Muscle of leg (tissue), 16 donors: ENCODE measurements at places on chromosomes 1 and 21. TPM values are rescaled to one million over a fixed set of nuclear protein-coding genes. Genes with fewer than 3 reads are reported as not detected.
A peak's percentile ranks its signal among the peaks of the same experiment; 100 is the strongest.

DNA sequence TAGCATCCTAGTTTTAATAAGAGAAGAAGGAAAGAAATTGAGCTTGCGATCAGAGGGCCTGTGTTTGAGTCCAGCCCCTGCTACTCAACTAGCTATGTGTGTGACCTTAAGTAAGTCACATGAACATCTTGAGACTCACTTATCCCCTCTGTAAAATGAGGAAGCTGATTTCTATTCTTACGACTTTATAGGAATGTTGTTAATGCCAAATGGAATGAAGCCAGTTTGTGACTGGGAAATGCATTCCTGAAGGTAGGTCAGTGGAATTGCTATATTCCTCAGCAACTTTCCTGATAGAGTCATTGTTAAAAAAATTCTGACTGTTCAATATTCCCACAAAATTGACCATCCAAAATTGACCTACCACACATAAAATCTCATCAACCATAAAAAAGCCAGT is 14.9 kb downstream of the FASLG start:
- H3K27ac ChIP-seq, result no peak overlapping the region
- no peak overlapping the region for H3K4me3 ChIP-seq
- H3K36me3 ChIP-seq, result no peaks in the 10 kb centered on the region
- no peak for DNase-seq
- no peaks in the 10 kb centered on the region for H3K27me3 ChIP-seq

- H3K4me3 ChIP-seq, result no peak overlapping the region
- H3K36me3 ChIP-seq, result no peaks in the 10 kb centered on the region
- peaks cover 10% of the 10 kb centered on the region for H3K4me1 ChIP-seq
- peaks cover 58% of the 10 kb centered on the region for H3K27me3 ChIP-seq
- H3K27ac ChIP-seq, result no peak overlapping the region
Observed at GRCh38 chr1:34930702-34931071, 1.2 kb upstream of the DLGAP3 start.

DNA sequence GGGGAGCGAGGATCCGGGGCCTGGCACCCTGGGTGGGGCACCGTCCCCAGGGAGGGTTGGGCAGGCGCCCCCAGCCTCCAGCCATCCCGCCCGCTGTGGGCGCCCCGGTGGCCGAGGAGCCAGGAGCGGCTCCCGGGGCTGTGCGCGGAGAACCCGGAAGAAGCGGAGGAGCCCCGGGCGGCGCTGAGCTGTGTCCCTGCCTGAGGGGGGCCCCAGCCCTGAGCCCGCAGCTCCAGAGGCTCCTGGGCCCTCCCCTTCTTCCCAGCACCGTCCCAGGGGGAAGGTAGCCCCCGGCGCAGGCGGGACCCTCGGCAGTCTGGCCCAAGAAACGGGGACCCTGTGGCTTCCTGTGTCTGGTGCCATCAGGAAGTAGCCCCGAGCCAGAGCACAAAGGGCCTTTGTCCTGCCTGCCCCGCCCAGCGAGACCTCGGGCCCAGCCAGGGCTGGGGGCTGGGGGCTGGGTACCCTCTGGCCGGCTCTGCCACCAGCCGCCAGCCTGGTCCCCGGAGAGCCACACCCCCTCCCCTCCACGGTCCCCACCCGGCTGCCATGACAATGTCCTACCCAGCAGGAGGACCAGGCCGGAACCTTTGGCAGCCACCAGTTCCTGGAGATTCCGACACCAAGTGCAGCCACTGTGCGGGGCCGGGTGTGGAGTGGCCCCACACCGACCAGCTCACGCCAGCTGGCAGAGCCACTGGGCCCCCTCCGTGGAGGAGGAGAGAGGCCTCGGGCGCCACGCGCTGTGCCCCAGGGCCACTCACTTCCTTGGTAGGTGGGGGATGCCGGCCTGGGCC is 15.6 kb upstream of the TTLL10 start:
- H3K4me3 ChIP-seq, result peak overlapping the region; percentile 52
- H3K27me3 ChIP-seq, result peaks cover 19% of the 10 kb centered on the region
- peak overlapping the region; percentile 80 for H3K27ac ChIP-seq
- peaks cover 22% of the 10 kb centered on the region for H3K4me1 ChIP-seq
- no peaks in the 10 kb centered on the region for H3K36me3 ChIP-seq

DNA sequence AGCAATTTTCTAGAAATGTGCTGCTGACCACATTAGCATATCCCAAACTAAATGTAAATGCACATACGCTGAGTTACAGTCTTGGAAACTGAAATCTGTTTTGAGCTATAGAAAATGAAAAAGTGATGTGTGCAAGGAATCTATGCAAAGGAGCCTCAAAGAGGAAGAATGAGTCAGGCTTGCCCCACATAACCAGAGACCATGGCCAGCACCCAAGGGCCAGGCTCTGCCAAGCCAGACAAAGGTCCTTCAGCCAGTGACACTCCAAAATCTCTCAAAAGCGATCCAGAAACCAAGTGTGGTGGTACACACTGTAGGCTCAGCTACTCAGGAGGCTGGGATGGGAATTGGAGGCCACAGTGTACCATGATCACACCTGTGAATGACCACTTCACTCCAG is 195.2 kb downstream of the TOMM20 start:
- H3K4me3 ChIP-seq, result no peak overlapping the region
- no peaks in the 10 kb centered on the region for H3K27me3 ChIP-seq
- DNase-seq, result no peak
- no peaks in the 10 kb centered on the region for H3K36me3 ChIP-seq
- H3K4me1 ChIP-seq, result peaks cover 7% of the 10 kb centered on the region

GRCh38 chr1:9284061-9284460 is 8.6 kb upstream of the SPSB1 start:
- H3K4me3 ChIP-seq, result no peak overlapping the region
- H3K27ac ChIP-seq, result no peak overlapping the region
- H3K27me3 ChIP-seq, result peaks cover 11% of the 10 kb centered on the region
- no peak for DNase-seq
- H3K4me1 ChIP-seq, result peaks cover 24% of the 10 kb centered on the region
- H3K36me3 ChIP-seq, result no peaks in the 10 kb centered on the region

- H3K36me3 ChIP-seq, result no peaks in the 10 kb centered on the region
- no peak overlapping the region for H3K4me3 ChIP-seq
- H3K4me1 ChIP-seq, result no peaks in the 10 kb centered on the region
- no peaks in the 10 kb centered on the region for H3K27me3 ChIP-seq
- H3K27ac ChIP-seq, result no peak overlapping the region
Observed at GRCh38 chr1:13664451-13664850, 35.5 kb upstream of the PRDM2 start.

- no peak for DNase-seq
- no peak overlapping the region for H3K4me3 ChIP-seq
- H3K27ac ChIP-seq, result no peak overlapping the region
- no peaks in the 10 kb centered on the region for H3K27me3 ChIP-seq
Observed at GRCh38 chr1:199452627-199453026, 574.9 kb upstream of the NR5A2 start.

- no peak overlapping the region for H3K27ac ChIP-seq
- DNase-seq, result peak; percentile 38
- H3K4me1 ChIP-seq, result no peaks in the 10 kb centered on the region
- H3K36me3 ChIP-seq, result no peaks in the 10 kb centered on the region
- H3K27me3 ChIP-seq, result no peaks in the 10 kb centered on the region
Observed at GRCh38 chr21:21530680-21531079, 532.5 kb downstream of the NCAM2 start.

DNA sequence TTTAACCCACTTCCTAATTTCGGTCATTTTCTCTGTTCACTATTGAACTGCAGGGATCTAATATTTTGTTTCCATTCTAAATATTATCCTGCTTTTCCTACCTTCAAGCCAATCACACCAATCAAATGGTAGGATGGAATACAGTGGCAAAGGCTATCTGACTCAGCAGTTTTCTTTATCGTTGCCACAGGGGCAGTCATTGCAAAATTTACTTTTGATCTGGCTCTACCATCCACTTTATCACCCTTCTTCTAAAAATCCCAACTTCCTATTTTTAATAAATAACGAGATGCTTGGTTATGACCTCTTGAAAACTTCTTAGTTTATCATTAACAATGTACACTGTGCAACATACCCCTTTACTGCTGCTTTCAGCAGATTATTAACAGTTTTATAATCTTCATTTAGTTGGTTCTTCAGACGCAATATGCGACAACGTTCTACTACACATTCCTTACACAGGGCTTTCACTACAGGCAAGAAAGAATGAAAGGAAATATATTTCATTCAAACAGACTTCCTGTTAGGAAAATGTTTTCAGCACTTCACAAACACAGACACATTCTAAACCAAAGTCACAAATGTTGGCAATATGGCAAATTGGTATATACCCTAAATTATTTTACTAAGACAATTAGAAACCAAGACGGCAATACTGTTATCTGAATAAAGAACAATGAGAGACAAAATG is 52.3 kb upstream of the RAP1GAP start:
- H3K27me3 ChIP-seq, result no peaks in the 10 kb centered on the region
- H3K4me3 ChIP-seq, result no peak overlapping the region
- H3K36me3 ChIP-seq, result peaks cover 31% of the 10 kb centered on the region
- no peak overlapping the region for H3K27ac ChIP-seq

- no peaks in the 10 kb centered on the region for H3K27me3 ChIP-seq
- H3K36me3 ChIP-seq, result no peaks in the 10 kb centered on the region
- no peaks in the 10 kb centered on the region for H3K4me1 ChIP-seq
- H3K27ac ChIP-seq, result no peak overlapping the region
Observed at GRCh38 chr1:174174461-174175329, 15.4 kb downstream of the RABGAP1L start.

DNA sequence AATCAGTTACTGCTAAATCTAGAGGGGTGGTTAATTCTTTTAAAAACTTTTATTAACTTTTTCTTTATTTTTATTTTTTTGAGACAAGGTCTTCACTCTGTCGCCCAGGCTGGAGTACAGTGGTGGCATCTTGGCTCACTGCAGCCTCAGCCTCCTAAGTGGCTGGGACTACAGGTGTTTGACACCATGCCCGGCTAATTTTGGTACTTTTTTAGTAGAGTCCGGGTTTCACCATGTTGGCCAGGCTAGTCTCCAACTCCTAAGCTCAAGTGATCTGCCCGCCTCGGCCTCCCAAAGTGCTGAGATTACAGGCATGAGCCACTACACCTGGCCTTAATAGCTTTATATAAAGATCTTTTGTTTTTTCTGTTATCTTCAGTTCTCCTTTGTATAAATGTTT is 11.9 kb downstream of the ZYG11B start:
- no peak for DNase-seq
- peaks cover 3% of the 10 kb centered on the region for H3K36me3 ChIP-seq
- no peaks in the 10 kb centered on the region for H3K4me1 ChIP-seq
- H3K27me3 ChIP-seq, result no peaks in the 10 kb centered on the region

GRCh38 chr1:89598450-89599331 is 34.2 kb upstream of the LRRC8C start:
- H3K27me3 ChIP-seq, result no peaks in the 10 kb centered on the region
- no peak overlapping the region for H3K27ac ChIP-seq
- peaks cover 5% of the 10 kb centered on the region for H3K4me1 ChIP-seq
- no peaks in the 10 kb centered on the region for H3K36me3 ChIP-seq

- H3K4me3 ChIP-seq, result no peak overlapping the region
- H3K36me3 ChIP-seq, result no peaks in the 10 kb centered on the region
- H3K4me1 ChIP-seq, result no peaks in the 10 kb centered on the region
- no peaks in the 10 kb centered on the region for H3K27me3 ChIP-seq
- H3K27ac ChIP-seq, result no peak overlapping the region
Observed at GRCh38 chr1:41950820-41951219, 32.1 kb upstream of the HIVEP3 start.

DNA sequence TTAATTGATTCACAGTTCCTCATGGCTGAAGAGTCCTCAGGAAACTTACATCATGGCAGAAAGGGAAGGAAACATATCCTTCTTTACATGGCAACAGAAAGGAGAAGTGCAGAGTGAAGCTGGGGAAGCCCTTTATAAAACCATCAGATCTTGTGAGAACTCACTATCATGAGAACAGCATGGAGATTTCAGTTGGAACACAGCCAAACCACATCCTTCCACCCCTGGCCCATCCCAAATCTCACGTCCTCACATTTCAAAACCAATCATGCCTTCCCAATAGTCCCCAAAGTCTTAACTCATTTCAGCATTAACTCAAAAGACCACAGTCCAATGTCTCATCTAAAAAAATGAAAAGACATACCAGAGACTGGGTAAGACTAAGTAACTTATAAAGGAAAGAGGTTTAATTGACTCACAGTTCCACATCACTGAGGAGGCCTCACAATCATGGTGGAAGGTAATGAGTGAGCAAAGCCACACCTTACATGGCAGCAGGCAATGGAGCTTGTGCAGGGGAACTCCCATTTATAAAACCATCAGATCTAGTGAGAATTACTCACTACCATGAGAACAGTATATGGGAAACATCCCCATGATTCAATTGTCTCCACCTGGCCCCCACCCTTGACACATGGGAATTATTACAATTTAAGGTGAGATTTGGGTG is 105.2 kb downstream of the MRPL39 start:
- no peaks in the 10 kb centered on the region for H3K27me3 ChIP-seq
- H3K36me3 ChIP-seq, result no peaks in the 10 kb centered on the region
- no peak overlapping the region for H3K27ac ChIP-seq
- peak; percentile 32 for DNase-seq

DNA sequence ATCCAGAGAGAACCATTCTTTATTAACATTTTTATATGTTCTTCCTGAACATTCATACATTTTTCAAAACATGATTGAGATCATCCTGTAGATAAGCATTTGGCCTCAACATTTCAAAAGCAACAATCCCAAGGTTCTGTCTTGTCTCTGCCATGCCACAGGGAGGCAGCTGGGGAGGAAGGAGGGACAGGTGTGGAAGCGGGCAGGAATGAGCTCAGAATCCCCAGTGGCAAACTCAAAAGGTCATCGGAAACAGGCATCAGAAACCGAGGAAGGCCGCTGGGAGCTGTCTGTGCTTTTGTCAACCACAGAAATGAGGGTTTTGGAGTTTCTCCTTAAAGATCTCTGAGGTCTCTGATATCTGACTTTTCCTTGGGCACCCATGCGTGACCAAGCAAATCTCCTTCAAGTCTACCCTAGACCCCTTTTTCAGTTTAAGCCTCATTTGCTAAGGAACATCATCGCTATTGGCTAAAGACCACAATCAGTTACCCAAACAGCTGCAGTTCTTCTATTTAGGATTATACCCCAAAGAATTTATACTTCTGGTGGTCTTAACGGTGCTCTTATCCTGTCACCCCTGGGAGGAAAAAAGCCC is 34.0 kb downstream of the RASSF5 start:
- H3K4me1 ChIP-seq, result peaks cover 27% of the 10 kb centered on the region
- no peaks in the 10 kb centered on the region for H3K36me3 ChIP-seq
- no peak for DNase-seq
- H3K27me3 ChIP-seq, result no peaks in the 10 kb centered on the region
- no peak overlapping the region for H3K27ac ChIP-seq

- no peaks in the 10 kb centered on the region for H3K36me3 ChIP-seq
- H3K27ac ChIP-seq, result no peak overlapping the region
- DNase-seq, result no peak
- H3K4me1 ChIP-seq, result no peaks in the 10 kb centered on the region
- no peak overlapping the region for H3K4me3 ChIP-seq
Observed at GRCh38 chr1:70401974-70402373, 9.1 kb upstream of the CTH start.

The AMY1C gene
- not detected for total RNA-seq

The IKBKE gene
- total RNA-seq, result 3.4 TPM

The NOC2L gene
- total RNA-seq, result 41.8 TPM

The ZNF692 gene
- total RNA-seq, result 18.8 TPM

The CELA3A gene
- total RNA-seq, result not detected

The DNM3 gene
- 7.0 TPM for total RNA-seq

The UTS2 gene
- not detected for total RNA-seq

The LRRC39 gene
- 183 TPM for total RNA-seq

The TMPRSS3 gene
- total RNA-seq, result not detected

The TFAP2E gene
- 0.40 TPM for total RNA-seq
